NCI-H1105 (cell line): ENCODE measurements at places on chromosomes 2 and 18.

DNA sequence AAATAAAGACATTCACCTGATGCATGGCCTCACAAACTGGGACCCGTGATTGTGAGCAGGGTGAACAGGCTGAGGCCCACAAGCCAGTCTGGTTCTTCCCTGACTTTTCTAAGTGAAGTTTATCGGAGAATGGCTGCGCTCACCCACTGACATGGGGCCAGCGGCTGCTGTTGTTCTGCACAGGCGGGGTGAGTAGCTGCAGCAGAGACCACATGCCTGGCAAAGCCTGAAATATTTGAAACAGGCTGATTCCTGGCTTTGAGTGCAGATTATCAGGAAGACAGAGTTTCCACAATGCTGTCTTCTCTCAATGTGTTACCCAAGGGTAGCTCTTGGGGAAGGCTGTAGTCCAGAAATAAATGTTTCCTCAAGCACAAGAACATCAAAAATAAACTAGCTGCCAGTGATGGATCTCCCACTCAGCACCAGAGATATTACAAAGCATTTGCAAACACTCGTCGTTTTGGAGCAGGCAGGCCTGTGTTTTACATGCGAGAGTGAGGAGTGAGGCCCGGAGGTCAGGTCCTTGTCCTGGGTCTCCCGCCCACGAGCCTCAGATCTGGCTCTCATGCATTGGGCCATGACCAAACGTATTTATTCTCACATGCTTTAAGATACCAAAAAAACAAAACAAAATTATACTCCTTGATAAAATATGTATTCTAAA, 647.1 kb downstream of the GALR1 start:
- no peak for DNase-seq

DNA sequence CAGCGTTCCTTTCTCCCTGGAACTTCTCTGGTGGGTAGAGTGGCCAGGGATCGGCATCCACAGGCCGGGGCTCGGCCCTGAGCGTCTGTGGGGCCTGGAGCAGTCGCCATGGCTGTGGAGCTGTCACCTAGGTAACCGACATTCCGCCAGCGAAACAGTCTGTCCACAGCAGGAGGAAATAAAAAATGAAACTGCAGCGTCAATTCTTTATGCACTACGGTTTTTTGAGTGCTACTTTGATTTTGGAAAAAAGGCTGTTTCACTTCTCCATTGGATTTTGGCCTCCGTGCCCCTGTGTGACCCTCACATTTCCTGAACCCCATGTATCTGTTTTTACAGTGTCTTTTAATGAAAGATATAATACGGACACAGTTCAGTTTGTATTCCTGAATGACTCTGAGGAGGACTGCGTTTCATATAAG, 163.4 kb downstream of the LDLRAD4 start:
- DNase-seq: no peak

DNA sequence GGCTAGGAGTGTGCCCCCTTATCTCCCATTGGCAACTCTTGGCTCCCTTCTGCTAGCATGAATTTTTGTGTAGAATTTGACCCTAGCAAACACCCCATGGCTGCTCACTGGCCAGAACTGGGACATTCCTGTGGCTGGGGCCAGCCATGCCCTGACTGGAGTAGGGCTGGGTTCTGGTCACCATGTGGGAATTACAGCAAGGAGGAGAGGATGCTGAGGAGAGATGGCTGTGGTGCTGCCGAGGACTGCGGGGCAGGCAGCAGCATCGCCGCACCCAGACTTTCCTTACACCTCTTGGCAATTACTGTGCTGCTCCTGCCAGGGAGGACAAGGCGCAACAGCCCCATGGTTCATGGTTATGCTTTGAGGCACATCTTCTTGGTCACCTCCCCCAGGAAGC, 12.7 kb downstream of the KCNF1 start:
- no peak for DNase-seq

DNA sequence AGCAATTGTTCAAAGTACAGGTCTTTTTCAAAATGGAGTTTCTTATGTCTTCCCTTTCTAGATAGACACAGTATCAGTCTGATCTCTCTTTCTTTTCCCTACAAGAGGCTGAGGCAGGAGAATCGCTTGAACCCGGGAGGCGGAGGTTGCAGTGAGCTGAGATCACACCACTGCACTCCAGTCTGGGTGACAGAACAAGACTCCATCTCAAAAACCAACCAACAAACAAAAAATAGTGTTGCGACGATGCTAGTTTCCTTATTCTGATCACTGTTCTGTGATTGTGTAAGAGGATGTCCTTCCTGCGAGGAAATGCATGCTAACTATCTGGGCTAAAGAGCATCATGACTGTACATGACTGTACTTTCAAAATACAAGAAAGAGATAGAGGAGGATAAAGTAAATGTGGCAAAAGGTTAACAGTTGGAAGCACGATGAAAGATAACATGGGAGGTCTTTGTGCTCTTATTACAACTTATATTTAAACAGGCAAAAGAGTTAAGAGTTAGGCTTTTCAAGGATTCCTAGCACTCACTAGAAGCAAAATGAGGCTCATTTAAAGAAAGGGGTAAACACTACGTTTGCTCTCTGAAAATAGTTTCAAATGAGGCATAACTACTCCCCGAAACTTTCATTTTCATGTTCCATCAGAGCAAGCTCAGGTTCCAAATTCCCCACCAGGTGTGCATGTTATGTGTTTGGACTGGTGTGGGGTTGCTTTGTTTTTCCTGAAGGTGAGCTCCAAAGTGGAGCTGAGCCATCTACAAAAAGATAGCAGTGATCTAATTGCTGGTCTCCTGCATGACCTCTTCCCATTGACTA, 23.8 kb downstream of the SOWAHC start:
- no peak for DNase-seq
